Endothelial cell (in vitro differentiated cells): ENCODE measurements at places on chromosomes 12 and 14. TPM values are rescaled to one million over a fixed set of nuclear protein-coding genes. Genes with fewer than 3 reads are reported as not detected.

CRACR2A gene
- total RNA-seq = 6.5 TPM

CLEC9A gene
- not detected for total RNA-seq

PCNX1 gene
- total RNA-seq = 68.8 TPM

C12orf50 gene
- total RNA-seq = not detected

PMEL gene
- total RNA-seq = 136 TPM

GLT1D1 gene
- 0.44 TPM for total RNA-seq

LRP1 gene
- 24.7 TPM for total RNA-seq

COPS7A gene
- total RNA-seq = 25.1 TPM

NRL gene
- 1.2 TPM for total RNA-seq

GTF2H3 gene
- total RNA-seq = 23.1 TPM

PROX2 gene
- 0.08 TPM for total RNA-seq

OLR1 gene
- not detected for total RNA-seq

AICDA gene
- total RNA-seq = 0.10 TPM

TOMM20L gene
- total RNA-seq = not detected

GYS2 gene
- 0.08 TPM for total RNA-seq

KRT73 gene
- total RNA-seq = 0.77 TPM

FGF6 gene
- not detected for total RNA-seq

FUT8 gene
- total RNA-seq = 65.4 TPM

MGAT2 gene
- total RNA-seq = 47.0 TPM

KRT83 gene
- total RNA-seq = not detected
